Activated T-helper 9 cell treated with anti-CD3 and anti-CD28 coated beads, Interleukin-2, amount 50 U/mL, for 16 hours (primary cell): ENCODE measurements at places on chromosomes 1 and 21.

DNA sequence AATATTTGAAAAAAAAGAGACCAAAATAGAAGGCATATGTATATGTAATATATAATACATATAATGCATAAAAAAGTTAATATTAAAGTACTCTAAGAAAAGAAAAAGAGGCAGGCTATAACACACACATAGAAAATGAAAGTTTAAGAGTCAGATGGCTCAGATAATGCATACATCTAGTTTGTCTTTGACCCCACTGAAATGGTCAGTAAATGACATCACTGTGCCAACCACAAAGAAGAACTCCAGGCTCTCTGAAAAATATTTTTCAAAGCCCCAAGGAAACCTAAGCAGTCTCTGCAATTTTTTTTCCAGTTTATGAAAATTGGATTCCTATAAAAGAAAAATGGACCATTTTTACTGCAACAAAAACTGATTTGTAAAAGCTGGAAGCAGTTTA lies 55.4 kb upstream of the SCYL3 start:
- no peak for DNase-seq

GRCh38 chr1:35962952-35963351 lies 32.0 kb downstream of the AGO3 start:
- DNase-seq, result no peak

DNA sequence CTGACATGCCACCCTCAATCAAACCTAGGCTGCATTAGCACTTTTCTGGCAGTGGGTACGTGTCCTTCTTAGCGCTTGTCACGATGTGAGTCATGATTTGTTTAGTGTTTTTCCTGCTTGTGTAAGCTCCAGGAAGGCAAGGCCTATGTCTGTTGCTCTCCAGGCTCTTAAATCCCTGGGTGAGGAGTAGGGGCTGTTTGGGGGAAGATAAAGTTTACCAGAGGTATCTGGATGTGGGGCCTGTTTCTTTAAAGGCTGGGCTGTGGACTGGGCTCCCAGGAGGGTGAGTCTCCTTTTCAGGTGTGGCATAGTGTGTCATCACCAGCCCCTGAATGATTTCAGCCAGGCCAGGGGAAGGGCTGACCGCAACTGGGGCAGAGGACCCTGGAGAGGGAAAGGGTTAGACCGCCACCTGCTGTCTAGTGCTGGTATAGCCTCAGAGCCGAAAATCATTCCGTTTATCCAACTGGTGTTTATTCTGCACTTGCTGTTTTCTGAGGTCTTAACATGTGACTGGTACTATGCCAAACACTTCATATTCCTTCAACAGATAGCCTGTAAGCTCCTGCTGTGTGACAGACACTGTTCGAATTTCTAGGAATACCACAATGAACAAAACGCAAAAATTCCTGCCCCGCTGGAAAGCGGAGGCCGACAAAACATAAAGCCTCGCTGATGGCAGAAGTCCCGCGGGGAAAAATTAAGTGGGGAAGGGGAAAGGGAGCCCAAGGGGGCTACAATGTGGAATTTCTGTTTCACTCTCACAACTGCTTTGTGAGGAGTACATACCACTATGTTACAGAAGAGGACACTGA lies 9.7 kb downstream of the SERINC2 start:
- peak; percentile 45 for DNase-seq

GRCh38 chr1:39833621-39834385 lies 45.1 kb upstream of the BMP8B start:
- no peak for DNase-seq

DNA sequence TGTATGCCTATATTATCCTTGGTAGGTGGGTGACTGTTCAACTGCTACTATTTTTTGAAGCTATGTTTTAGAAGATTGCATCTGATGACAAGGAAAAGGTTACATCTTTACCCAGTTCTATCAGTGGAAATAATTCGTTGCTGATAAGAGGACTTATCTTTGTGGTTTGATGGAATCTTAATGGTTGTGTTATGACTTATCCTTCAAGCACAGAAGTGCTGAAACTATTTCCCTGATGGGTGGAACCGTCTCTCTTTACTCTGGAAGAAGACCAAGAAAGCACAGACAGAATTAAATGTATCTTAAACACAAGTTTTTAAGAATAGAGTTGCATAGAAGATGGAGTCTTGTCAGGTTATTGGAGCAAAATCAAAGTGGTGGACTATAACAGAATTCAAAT lies 437.7 kb upstream of the KAZN start:
- no peak for DNase-seq

DNA sequence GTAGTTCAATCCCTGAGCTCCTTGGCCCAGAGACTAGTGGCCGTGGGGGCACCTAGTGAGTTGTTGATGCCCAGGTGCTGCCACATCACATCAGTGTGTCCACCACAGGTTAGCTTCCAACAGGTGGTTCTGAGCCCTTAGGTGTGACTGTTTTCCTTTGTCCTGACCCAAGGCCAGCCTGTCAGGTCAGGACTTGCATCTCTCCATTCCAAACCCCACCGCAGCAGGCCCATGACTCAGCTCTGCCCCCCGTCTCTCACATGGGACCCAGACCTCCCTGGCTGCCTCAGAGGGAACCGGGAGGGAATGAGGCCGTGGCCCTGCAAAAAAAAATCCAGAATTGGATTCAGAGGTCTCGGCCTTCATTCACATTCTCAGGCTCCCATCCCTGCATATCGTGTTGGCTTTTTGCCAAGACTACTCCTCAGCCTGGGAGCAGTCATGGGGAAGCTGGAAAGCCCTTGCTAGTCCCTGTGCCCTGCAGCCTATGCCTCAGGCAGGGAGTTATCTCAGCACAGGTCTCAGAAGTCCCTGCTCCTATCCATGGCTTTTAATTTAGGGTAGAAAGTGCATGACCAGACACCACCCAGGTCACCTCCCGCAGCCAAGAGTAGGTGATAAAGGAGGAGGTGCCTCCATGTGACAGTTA lies 7.2 kb downstream of the INAVA start:
- no peak for DNase-seq

DNA sequence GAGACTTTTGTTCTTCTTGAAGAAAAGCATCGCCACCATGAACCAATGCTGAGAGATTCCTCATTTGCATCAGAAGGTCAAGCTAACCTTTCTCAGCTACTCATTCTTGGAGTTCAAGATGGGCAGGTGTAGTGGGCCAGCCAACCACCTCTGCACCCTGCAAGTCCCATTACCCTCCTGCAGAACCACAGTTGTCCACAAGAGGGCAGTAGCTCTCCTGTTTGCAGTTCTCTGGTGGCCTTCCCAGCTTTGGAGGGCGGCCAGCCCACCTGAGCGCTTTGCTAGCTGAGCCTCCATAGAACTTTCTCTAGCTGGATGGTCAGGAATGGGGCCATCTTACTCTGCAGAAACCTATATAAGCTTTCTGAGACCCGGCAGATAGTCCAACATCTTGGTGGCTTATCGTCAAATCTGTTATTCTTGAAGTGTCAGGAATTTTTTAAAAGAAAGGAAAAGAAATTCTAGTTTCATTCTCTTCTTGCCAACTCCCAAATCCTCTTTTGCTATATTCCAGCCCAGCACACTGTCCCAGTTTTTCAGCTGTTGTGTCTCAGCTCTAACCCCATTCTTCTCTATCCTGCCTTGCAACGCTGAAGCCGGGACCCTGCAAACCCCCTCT lies 11.0 kb upstream of the LMX1A start:
- DNase-seq, result peak; percentile 59

GRCh38 chr21:41438425-41439113 lies 12.5 kb downstream of the MX1 start:
- DNase-seq, result no peak

DNA sequence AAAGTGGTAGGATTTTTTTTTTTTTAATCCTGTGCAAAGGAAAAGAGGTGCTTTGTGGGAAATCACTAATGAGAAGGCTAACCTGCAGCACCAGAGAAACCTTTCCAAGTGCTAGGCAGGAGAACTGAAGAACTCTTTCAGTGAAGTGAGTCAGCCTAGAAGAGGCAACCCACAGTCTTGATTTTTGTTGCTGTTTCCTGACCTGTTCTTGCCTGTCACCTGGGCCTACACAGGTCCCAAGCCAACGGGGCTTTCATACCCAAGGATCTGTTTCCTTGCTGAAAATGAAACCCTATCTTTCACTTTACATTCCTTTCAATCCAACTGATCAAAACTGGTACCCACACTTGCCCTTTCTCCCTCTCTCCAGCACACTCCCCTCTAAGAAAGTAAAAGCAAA lies 7.1 kb upstream of the IKBKE start:
- no peak for DNase-seq

- DNase-seq, result no peak
These were observed 57.4 kb downstream of the ARHGEF10L start for GRCh38 chr1:17596651-17597509.

DNA sequence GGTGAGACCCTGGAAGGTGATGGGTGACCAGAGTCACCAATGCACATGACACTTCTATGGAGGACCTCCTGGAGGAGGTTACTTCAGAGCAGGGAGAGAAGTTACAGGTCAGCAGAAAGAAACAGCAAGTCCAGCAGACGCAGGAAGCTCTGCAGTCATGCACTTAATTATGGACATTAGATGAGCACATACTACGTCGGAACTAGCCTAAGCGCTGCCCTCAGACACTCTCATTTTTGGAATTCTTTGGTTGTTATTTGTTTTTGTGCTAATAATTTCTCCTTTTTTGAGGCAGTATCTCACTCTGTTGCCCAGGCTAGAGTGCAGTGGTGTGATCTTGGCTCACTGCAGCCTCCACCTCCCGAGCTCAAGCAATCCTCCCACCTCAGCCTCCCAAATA lies 93.3 kb upstream of the IFFO2 start:
- DNase-seq, result no peak
